ENCODE measurements at places on chromosomes 13 and 19. TPM values are rescaled to one million over a fixed set of nuclear protein-coding genes. Genes with fewer than 3 reads are reported as not detected.

SERTM1 gene
- total RNA-seq, result not detected

SIGLEC8 gene
- total RNA-seq, result 0.39 TPM

SPACA6 gene
- total RNA-seq, result 24.0 TPM

ZNF549 gene
- total RNA-seq, result 4.7 TPM

MEDAG gene
- total RNA-seq, result 187 TPM

ANGPTL8 gene
- total RNA-seq, result 4.5 TPM

BRME1 gene
- total RNA-seq, result 0.67 TPM

VAV1 gene
- total RNA-seq, result 16.4 TPM

UPK1A gene
- 0.45 TPM for total RNA-seq

ZNF44 gene
- total RNA-seq, result 10.5 TPM

ZNF136 gene
- total RNA-seq, result 6.5 TPM

NTF4 gene
- not detected for total RNA-seq

ZNF547 gene
- total RNA-seq, result 2.2 TPM

- no peak for DNase-seq
Measured at GRCh38 chr13:45674908-45675307, 27.2 kb upstream of the CBY2 start.

- no peak for DNase-seq
Measured at GRCh38 chr19:45050036-45050435, 11.2 kb downstream of the CLASRP start.

DNA sequence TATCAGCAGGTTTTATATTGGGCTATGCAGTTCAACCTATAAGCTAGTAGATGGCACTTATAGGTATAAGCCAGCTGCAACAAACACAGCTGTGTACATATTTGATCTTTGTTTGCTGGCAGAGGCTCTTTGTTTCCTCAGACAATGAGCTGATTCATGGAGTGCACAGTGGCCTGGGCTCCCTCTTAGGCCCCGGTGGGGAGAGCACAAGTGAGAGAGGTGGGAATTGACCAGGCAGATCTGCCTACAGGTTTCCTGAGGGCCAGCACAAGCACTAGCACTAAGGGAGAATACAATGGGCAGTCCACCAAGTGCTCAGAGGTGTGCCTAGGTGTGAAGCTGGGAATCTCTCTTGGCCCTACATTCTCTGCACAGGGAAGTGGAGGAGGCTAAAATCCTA, 1390.7 kb downstream of the SLITRK5 start:
- no peak for DNase-seq

DNA sequence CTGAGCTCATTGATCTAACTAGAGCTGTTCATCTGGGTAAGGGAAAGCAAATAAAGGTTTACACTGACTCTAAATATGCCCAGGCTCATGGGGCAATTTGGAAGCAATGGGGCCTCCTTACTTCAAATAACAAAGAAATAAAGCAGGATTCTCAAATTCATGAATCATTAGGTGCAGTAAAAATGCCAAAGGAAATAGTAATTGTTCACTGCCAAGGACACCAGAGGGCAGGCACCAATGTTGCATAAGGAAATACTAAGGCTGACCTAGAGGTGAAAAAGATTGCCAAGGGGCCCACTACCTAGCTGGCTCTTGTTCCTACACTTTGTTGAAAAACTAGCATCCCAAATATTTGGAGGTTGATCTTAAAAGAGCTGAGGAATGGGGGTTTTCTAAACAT, 1686.7 kb upstream of the MIR17HG start:
- DNase-seq, result no peak

DNA sequence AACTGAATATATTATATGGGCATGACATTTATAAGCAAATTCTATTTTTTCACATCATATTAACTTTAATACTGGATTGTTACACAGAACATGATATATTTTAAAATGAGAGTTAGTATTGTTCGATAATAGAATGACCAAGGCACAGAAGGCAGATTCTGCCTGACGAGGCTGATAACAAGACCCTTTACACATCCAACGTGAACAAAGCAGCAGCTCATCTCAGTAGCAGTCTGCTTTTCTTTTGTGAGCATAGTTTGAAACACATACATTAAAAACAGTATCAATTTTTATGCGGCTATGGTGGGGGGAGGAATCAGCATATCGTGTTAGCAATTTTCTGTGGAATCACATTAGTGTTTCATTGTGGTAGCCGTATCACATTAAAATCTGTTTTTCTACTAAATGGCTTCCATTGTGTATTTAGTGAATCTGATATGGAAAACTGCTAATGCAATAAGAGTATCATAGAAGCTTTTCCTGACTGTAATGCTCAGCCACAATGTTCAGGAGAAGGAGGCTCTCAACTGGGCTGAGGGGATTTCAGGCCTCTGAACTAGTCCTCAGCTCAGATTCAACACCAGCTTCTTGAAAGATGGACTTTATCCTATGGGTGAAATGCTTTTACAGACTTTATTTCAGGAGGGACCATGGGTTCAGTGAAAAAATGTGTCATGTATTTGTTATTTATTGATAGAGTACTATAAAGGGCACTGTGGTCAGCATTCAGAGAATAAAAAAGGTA, 4.0 kb downstream of the SMAD9 start:
- DNase-seq, result no peak

GRCh38 chr19:18789883-18790565, 1.1 kb downstream of the COMP start:
- no peak for DNase-seq

DNA sequence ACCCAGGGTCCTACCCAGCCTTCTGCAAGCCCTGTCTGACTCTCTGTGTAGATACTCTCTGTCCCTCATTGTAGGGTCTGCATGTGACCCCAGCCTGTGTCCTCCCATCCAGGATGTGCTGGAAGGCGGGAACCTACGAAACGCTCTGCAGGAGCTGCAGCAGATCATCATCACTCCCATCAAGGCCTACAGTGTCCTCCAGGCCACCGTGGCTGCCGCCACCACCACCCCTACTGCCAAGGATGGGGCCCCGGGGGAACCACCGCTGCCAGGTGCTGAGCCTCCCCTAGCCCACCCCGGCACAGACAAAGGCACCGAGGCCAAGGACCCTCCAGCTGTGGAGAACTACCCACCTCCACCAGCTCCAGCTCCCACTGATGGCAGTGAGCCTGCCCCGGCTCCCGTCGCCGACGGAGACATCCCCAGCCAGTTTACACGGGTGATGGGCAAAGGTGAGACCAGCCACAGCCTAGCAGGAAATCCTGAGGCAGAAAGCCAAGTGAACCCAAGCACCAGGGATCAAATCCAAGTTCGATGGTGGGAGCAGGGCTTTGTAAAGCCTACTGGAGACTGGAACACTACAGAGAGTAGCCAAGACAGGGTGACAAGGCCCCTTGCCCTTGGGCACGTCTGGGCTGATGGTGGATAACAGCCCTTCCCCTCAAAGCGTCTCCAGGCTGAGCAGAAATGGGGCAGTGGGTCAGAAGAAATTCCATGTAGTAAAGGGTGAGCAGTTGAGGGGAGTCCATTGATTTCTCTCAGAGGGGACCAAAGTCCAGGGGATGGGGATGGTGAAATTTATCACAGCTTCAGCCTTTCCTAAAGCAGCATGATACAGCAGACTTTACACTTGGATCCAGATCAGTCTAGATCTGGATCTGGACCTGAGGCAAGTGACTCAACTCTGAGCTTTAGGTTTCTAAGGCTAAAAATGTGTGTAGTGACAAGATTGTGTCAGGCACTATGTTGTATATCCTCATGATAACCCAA, 13.2 kb downstream of the PAF1 start:
- no peak for DNase-seq

GRCh38 chr13:43687038-43687437, 99.7 kb downstream of the ENOX1 start:
- no peak for DNase-seq

- no peak for DNase-seq
Measured at GRCh38 chr13:112532837-112533745, 54.9 kb downstream of the TUBGCP3 start.

DNA sequence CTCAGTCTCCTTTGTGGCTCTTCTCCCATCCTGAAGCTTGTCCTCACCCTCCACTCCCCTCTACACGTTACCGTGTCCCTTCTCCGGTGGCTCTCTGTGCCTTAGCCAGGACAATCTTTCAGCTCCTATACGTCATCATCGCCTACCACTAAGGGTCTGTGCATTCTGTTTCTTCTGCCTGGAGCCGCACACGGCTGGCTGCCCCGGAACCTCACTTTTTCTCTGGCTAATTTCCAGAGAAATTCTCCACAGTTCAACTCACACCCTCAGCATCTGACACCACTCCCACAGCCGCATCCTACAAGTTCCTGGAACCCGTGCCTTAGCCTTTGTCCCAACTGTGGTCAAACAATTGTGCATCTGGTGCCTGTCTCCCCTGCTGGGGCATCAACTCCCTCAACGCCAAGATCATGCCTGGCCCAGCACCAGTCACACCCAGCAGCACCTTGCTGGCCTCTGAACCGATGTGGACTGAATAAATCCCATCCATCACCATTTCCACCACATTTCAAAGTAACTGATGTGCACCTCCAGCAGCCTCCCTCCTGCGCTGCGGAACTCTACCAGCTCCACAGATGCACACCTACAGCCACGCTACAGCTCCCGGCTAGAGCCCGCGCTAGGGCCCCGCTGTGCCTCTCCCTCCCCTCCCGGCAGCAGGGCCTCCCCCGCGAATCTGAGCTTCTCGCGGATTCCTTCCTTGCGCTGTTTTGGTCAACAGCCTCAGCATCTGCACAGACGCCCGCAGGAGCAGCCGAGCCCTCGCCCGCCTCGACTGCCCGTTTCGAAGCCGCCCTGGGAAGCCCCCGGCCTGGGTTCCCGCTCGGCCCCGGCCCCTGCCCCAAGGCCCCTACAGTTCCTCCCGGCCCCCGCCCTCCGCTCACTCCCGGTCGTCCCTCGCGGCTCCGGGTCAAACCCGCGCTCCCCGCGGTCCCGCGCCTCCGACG, 689 bp downstream of the DCUN1D2 start:
- DNase-seq, result no peak

- no peak for DNase-seq
Measured at GRCh38 chr13:30047154-30047874, 196.9 kb upstream of the UBL3 start.

- no peak for DNase-seq
Measured at GRCh38 chr13:26255691-26256277, 1.9 kb downstream of the CDK8 start.

DNA sequence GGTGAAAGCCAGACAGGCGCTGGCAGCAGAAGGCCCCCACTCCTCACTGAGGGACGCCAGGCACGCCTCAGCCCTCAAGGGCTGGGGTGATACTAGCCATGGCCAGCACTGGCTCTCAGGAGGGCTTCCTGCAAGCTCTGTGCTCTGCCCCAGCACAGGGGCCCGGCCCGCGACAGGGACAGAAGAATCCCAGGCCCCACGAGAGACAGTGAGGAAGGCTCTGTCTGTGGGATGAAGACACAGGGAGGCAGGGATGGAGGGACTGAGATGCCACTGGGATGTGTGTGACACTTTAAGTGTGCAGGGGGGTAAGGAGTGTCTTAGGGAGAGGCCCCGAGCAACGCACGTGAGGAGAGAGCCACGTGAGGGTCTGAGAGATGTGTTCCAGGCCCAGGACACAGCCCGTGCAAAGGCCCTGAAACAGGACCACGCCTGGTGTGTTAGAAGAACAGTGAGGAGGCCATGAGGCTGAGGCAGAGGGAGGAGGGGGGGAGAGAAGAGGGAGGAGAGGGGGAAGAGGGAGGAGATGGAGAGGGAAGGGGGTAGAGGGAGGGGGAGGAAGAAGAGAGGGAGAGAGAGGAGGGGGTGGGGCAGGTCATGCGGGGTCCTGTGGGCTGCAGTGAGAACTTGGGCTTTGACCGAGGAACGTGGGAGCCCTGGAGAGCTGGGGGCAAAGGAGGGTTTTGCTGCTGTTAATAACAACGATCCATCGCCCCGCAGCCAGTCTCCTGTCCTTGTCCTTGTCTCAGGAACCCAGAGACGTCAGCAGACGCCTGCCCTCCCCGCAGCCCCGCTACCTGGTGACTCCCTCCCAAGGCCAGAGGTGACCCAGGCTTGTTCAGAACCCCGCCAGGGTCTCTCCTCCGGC, 7.2 kb downstream of the RPL36 start:
- no peak for DNase-seq

- no peak for DNase-seq
Measured at GRCh38 chr19:51668216-51668615, 21.6 kb upstream of the SIGLEC14 start.

GRCh38 chr13:40217675-40218074, 448.8 kb downstream of the FOXO1 start:
- no peak for DNase-seq

GRCh38 chr13:64723724-64724123, 2506.4 kb downstream of the PCDH9 start:
- no peak for DNase-seq

GRCh38 chr19:45151821-45152503, 8.8 kb downstream of the NKPD1 start:
- DNase-seq, result no peak

DNA sequence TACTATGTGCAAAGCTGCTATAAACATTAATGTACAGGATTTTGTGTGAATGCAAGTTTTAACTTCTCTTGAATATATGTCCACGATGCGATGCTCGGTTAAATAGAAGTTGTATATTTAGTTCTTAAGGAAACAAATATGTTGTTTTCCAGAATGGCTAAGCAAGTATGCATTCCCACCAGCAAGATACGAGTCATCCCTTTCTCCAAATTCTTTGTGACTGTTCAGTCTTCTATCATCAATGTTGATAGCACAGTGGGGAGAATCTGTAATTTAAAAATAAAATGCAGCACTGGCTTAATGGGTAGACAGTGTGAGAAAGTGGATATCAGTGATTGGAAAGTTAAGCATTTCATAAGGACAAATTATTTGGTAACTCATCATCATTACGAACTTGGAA, 1340.8 kb downstream of the PCDH9 start:
- no peak for DNase-seq

Data from mesenteric fat pad (tissue), 1 donor.